ENCODE measurements at places on chromosomes 2 and 18. TPM values are rescaled to one million over a fixed set of nuclear protein-coding genes. Genes with fewer than 3 reads are reported as not detected.

GRCh38 chr2:99836690-99837605, 305.4 kb downstream of the AFF3 start:
- no peak for DNase-seq

Gene PRKAG3
- not detected for total RNA-seq

Gene SPC25
- total RNA-seq = 24.1 TPM

Gene C2orf69
- 20.9 TPM for total RNA-seq

GRCh38 chr2:233489666-233490065, 76.9 kb downstream of the USP40 start:
- DNase-seq = no peak

DNA sequence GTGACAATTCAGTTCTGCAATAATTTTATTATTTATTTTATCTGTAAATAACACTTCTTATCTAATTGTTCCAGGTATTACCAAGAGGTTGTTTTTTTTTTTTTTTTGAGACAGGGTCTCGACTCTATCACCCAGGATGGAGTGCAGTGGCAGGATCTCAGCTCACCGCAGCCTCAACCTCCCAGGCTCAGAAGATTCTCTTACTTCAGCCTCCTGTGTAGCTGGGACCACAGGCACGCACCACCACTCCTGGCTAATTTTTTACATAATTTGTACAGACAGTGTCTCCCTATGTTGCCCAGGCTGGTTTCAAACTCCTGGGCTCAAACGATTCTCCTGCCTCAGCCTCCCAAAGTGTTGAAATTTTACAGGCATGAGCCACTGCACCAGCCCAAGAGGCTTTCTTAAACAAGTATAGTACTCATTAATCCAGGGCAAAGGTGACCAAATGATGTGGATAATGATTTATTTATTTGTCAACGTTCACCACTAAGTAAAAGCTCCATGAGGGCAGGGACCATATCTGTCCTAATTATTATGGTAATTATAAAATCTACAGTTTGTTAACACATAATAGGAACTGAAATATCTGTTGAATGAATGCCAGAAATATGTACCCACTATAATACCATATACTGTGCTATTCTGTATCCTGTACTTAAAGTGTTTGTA, 12.0 kb downstream of the STK17B start:
- DNase-seq = no peak

- DNase-seq = no peak
Observed at GRCh38 chr2:75506101-75506697, 54.5 kb downstream of the EVA1A start.

DNA sequence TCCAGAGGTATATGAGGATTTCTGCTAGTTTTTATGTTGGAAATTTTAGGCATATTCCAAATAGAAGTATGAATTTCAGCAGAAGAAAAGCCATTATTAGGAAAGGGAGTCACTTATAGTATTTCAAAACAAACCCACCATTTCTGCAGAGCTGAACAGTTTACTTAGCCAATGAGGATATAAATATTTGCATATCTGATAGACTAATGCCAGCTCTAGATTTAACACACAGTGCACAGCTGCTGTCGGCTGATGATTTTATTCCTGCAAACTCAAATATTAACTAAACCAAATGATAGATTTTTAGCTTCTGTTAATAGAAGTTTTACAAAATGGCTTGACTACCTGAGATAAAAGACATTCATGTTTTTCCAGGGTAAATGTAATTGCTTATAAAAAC, 375.8 kb upstream of the FANCL start:
- DNase-seq = no peak

Gene PARD3B
- 0.11 TPM for total RNA-seq

GRCh38 chr18:811892-812375, at the start of gene YES1:
TSS of gene YES1 (minus strand) at chr18:812242. CDS start at chr18:756827, 55,415 bp downstream.
- peak; percentile 70 for DNase-seq

DNA sequence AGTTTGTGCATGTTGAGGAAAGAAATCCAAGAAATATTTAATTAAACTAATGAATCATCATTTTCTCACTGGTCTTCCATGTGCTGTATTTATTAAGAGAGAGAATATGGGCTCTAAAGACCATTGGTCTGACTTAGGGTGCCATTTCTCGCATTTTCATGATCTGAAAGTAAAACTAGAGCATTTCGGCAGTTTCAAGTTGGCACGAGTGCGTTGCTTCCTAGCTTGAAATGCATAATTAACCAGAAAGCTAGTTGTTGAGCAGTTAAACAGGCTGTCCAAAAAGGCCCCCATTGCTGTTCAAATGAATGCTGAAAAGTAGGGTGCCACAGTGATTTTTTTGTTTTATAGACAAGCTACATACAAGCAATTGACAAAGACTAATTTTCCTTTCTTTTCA, 47.4 kb downstream of the SLC8A1 start:
- no peak for DNase-seq

DNA sequence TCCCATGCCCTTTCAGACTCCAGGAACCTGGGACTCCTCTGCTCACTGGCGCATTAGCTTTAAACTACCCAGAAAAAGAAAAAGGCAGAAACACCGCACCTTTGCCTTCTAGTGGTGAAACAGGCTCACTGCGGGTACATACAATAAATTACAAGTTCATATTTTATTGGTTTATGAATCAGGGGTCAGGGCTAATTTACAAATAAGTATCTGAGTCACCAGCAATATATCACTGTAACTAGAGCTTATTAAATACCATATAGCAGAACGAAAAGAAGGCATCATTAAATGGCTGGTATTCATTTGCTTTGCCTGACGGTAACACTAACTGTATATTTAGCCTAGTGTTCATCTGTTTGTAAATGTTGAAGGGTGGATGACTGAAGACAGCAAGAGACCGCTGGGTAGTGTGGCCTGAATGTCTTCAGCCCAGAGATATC, 26.9 kb upstream of the DTNB start:
- DNase-seq = no peak

DNA sequence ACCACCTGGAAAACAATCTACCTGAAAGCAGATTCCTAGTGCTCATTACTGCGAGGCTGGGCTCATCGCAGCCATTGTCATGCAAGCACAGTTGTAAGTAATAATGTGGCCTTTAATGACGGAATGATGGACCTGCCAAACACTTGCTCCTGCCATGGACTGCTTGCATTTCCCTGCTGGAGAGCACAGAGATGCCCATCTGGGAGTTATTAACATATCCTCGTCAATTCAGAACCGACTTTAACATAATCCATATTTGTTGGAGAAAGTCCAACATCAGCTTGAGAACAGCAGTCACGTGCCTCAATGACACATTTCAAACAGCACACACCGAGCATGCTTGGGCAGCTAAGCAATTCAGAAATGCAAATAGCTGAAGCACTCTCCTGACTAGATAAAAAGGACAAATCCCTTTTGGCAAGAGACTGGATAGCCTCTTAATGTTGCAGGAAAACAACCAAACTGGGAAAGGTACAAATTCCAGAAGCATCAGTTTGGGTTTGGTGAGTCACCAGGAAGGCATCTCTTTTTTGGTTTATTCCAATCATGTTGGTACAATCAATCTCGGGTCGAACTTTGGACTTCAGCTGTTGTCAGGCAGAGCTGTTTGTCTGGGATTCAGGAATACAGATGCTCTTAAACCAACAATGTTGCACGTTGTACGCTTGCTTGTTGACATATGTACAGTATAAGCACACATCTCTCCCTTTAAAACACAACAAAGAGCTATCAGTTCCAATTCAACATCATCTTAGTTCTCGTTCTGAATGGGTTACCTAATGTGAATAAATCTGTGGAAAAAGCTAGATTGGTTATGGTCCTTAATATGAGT, 395.8 kb downstream of the LNPK start:
- no peak for DNase-seq

- peak; percentile 6 for DNase-seq
Observed at GRCh38 chr18:12658426-12659138, 675 bp upstream of the SPIRE1 start.

Gene DSG4
- total RNA-seq = not detected

GRCh38 chr18:51323961-51324360, 126.5 kb upstream of the MEX3C start:
- no peak for DNase-seq

All from CD8-positive, alpha-beta memory T cell (primary cell).